Stimulated activated naive CD8-positive, alpha-beta T cell treated with anti-CD3 and anti-CD28 coated beads, Interleukin-15, Interleukin-2, amounts not matched to agents 100 U/mL and 50 U/mL, for 24 hours (primary cell): ENCODE measurements at places on chromosomes 3 and 15.
A peak's percentile ranks its signal among the peaks of the same experiment; 100 is the strongest.

GRCh38 chr3:28042707-28043106, 198.7 kb upstream of the CMC1 start:
- no peak for DNase-seq

DNA sequence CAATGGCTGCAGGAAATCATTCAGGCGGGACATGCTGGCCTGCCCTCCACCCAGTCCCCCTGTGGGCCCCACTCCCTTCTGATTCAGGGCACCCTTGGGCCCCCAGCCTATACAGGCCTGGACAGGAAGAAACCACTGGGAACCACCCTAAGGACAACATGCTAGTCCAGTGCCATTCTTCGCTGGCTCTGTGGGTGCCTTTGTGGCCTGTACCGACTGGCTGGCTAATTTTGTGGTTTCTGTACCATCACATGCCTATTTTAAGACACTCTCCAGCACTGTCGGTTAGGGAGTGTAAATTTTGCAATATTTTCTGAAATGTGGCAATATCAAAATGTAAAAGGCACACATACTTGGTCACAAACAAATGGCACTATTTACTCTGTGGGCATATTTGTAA, 61.4 kb upstream of the POLG start:
- no peak for DNase-seq

- DNase-seq: no peak
Observed at GRCh38 chr15:95760508-95760907, 570.0 kb upstream of the NR2F2 start.

GRCh38 chr3:80094589-80094988, 326.8 kb upstream of the ROBO1 start:
- DNase-seq: no peak

DNA sequence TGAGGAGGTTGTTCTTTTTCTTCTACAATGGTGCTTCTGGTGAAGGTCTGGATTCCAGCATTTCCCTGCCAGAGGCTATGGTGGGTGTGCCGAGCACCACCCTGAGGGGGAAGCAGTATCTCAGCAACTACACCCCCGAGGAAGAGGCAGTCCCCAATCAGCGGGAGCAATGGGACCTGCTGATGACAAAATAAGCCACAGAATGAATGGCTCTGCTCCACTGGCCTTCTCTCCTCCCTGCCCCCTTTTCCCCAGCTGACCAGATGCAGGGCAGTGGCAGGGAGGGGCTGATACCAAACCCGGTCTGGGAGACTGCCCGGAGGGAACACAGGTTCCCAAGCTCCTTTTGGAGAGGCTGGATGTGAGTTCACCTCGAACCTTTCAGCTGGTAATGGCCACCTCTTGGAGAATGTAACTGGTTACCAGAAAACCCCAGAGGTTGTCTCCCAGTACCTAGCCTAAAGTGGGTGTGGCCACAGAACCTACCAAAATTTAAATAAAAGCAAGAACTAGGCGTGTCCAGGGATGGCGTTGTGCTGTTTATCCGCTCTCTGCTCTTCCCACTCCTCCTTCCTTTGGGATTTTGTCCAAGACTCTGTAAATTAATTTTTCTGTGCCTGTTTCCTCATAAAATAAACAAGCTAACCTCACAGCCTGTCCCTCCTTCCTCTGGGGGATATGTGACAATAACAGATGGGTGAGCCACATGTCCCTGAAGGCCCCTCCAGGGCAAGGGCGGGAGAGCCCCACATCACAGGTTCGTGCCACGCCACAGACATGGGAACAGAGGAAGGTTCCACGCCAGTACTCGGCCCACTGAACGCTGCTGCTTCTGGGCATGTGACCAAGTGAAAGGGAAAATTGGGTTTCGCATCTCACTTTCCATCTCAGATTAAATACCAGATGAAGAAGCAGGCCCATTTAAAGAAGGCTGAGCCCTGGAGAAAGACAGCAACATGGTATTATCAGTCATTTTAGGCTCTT, 35.1 kb upstream of the SPTBN5 start:
- DNase-seq: peak; percentile 57

GRCh38 chr3:55511895-55512570, 24.9 kb upstream of the WNT5A start:
- DNase-seq: no peak

- no peak for DNase-seq
Observed at GRCh38 chr3:23405081-23405480, 202.0 kb downstream of the UBE2E2 start.

GRCh38 chr3:107668963-107669362, 146.2 kb downstream of the BBX start:
- DNase-seq: no peak

DNA sequence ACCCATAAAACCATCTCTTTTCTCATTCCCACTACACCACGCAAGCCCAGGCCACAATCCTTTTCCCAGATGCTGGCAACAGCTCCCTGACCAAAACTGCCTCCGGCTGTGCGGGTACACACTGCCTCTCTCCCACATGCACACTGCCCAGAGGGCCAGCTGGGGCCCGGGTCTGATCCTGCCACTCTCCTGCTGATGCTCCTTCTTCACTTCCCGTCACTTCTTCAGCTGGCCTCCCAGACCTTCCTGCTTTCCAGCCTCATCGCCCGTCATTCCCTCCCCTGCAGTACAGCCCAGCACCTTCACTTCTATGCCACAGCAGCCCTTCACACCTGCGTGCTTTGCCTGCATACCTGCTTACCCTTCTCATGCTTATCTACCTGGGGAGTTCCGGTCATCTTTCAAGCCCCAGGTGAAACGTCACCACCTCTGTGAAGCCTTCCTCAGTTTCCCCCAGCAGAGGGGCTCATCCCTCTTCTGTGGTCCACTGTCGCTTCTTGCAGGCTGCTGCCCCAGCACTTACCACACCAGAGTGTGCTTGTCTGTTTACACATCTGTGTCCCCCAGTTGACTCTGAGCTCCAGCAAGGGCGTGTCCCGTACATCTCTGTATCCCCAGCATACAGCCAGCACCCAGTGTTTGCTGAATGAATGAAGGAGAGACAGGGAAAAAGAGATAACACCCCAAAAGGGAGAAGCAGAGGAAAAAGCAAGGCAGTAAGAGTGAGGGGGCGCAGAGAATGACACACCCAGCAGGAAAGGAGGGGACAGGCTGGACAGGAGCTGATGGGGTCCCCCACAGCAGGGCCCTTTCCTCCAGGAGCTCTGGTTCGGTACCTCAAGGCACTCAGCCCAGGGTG, 22.2 kb downstream of the GRAMD2A start:
- DNase-seq: no peak

GRCh38 chr3:46656778-46657556, 36.5 kb downstream of the ALS2CL start:
- DNase-seq: no peak

GRCh38 chr15:61196156-61196555, 32.9 kb downstream of the RORA start:
- DNase-seq: no peak

DNA sequence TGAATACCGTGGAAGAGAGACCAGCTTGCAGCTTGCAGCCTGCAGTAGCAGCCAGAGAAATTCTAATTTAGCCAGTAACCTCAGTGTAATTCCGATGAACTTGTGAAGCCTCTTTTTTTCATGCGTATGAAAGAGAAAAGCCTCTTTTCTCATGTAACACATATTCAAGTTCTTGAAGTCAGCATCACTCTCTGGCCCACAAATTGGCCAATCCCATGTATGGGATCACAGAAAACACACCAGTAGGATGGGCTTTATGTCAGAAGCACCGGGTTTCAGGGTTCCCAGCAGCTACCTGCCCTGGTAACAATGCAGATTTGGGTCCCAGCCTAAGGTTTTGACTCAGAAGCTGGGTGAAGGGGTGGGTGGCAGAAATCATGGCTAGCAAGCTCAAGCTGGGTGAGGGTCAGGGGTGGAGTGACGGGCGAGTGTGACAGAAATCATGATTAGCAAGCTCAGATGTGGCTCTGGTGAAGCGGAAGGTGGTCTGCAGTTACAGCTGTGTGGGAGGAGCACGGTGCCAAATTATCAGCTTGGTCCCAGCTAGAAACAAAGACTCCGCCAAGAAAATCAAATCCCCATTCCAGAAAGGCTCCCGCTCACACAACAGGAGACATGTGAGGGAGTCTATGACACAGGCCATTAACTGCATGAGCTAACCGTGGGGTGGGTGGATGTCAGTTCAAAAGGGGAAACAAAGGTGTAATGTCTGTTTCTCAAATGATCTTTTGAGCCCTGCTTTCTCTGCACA, 86.6 kb downstream of the SNRK start:
- no peak for DNase-seq

GRCh38 chr3:194163697-194164096, 27.7 kb downstream of the HES1 start:
- DNase-seq: no peak

DNA sequence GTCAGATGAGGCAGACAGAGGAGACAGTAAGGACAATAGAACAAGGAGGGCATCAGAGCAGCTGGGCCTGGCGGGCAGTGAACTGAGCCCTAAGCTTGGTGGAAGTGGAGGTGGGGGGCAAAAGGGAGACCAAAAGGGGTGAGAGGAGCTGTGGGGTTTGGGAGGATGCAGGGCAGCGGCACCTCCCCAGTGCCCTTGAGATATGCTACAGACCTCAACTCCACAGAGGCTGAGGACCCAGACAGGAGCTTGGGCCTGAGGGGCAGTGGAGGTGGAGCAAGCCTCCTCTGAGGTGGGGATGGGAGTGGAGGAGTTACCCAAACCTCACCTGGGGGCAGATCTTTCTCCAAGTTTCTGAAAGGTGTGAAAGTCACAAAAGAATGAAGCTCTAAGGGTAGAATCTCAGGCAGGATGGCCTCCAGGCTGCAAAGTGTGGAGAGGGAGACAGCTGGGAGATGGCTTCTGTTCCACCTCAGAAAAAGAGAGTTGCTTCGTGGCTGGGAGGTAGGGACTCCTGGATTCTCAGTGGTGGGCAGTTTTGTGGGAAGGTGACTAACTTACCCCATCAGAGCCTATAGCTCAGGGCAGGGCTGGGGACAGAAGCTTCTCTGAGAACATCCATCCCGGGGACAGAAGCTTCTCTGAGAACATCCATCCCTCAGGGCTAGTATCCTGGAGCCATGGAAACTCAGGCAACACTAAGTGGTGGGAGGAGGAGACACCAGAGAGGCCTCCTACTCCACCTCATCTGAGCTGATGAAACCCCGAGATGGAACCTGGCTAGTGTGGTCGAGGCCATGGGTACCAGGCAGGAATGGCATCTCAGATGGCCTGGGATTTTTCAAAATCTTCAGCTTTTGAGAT, 2.3 kb upstream of the CLK3 start:
- DNase-seq: no peak

- DNase-seq: no peak
Observed at GRCh38 chr15:29435811-29436210, 166.2 kb upstream of the NSMCE3 start.

DNA sequence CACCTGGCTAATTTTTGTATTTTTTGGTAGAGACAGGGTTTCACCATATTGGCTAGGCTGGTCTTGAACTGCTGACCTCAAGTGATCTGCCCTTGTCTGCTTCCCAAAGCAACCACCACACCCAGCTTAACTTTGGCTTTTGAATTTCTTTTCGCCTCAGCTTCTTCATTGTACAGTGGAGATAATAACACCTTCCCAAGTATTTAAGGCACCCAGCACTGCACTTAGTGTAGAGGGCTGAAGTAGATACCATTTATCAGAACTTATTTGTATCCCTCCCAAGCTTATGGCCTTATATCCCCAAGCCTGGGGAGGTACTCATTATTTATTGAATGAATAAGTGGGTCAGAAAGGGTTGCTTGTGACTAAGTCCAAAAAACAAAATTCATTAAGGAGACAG, 2.3 kb downstream of the SQOR start:
- DNase-seq: no peak

- DNase-seq: no peak
Observed at GRCh38 chr3:127525373-127525772, 65.2 kb downstream of the TPRA1 start.
